ENCODE measurements at places on chromosomes 3 and 15.

DNA sequence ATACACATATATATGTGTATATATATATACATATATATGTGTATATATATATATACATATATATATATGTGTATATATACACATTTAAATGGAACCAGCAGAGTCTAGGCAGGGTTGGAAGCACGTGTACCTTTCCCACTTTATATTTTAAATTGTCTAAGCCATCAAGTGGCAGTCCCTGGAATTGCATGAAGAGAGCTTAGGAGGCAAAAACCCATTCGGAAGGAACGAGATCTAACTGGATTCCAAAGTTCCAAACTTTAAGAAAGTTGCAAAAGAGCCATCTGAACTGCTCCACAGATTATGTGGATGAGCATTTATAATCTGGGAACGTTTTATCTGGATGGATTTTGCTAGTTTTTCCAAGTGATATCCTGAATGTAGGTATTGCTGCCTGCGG, 186.5 kb downstream of the FOXP1 start:
- no peak for DNase-seq

DNA sequence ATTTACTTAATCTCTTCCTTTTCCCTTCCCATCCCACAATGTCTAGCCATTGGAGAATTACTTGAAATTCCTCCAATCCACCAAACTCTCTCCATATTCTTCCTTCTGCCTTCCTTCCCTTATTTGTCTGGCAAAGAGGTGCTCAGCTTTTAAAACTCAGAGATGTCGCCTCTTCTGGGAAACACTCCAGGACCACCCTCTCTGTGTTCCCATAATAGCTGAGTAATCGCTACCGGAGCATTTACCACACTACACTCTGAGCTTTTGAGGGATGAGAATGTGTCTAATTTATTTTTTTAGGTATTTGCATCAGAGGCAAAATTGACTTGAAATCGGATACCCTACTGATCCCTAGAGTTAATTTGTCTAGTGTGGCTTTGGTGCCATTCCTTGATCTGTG, 245.7 kb upstream of the TPRG1 start:
- DNase-seq: no peak

GRCh38 chr3:195770081-195770840, 41.5 kb downstream of the MUC4 start:
- DNase-seq: no peak

DNA sequence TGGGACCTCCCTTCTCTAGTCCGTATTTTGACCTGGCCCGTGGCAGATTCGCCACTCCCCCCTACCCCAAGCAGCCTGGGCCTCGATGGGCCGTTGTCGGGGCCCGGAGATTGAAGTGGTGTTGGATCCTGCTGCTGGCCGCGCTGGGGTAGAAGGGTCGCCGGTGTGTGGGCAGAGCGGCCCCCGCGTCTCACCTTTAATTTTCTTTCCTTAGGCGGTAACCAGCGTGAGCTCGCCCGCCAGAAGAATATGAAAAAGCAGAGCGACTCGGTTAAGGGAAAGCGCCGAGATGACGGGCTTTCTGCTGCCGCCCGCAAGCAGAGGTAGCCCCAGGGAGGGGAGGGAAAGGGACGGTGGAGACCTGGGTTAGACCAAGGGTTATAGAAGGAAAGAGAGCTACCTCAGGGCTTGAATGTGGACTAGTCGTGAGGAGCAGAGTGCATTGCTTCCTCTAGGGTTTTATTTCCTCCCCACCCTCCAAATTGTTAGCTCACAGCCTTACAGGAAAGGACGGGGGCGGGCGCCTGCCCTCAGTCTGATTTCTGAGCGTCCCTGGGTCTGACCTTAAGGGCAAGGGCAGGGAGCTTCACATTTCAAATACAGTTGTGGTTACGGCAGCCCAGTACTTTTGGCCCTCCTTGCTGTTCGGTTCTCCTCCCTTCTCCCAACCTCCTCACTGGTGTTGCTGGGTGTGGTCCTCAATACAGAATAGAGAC, 799 bp downstream of the SERF2 start:
- no peak for DNase-seq

GRCh38 chr3:24196526-24196925, 251.4 kb downstream of the NR1D2 start:
- no peak for DNase-seq

- DNase-seq: no peak
These were observed 11.7 kb upstream of the KPNA4 start for GRCh38 chr3:160577093-160577492.

- DNase-seq: no peak
These were observed 940 bp upstream of the ACY1 start for GRCh38 chr3:51982352-51982837.

Measured in SK-N-DZ (cell line).